ENCODE measurements at places on chromosomes 13 and 19.
A peak's percentile ranks its signal among the peaks of the same experiment; 100 is the strongest.

DNA sequence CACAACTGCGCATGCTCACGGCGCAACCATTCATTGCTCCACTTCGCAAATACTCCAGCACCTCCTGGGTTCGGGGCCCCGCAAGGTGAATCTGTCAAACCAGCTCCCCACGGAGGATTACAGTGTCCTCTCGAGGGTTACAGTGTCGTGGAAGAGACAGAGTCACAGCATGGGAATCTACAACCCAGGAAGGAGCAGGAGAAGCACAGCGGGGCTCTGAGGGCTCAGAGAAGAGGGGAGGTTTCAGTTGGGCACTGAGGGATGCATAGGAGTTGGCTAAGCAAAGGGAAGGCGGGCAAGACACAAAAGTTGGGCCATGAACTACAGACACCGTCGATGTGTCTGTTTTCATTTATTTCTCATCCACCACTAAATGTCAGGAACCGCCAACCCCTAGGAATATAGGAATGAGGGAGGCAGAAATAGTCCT, 1.0 kb upstream of the GTF2F1 start:
- no peak for DNase-seq

GRCh38 chr13:97256343-97256783, 34.2 kb downstream of the MBNL2 start:
- DNase-seq = no peak

GRCh38 chr13:66266761-66267160, 963.4 kb downstream of the PCDH9 start:
- DNase-seq = no peak

- DNase-seq = no peak
Observed at GRCh38 chr19:14015524-14016035, 9.5 kb upstream of the RFX1 start.

DNA sequence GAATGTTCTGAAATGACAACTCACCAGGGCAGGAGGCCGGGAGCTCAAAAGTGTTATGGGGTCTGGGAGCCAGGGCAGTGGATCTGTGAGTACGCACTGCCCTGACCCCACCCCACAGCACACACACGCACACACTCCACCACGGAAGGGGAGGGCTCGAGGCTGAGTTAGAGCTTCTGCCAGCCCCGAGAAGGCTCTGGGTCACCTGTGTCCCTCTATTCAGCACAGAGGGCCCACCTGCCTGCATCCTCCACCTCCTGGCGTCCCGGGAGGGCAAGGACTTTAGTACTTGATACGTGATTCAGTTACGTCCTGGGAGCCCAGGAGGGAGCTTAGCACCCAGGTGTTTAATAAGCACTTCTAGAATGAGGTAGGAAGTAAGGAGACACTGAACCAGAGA, 190.0 kb upstream of the GPR12 start:
- no peak for DNase-seq

- no peak for DNase-seq
Observed at GRCh38 chr19:7295912-7296536, 1.8 kb upstream of the INSR start.

DNA sequence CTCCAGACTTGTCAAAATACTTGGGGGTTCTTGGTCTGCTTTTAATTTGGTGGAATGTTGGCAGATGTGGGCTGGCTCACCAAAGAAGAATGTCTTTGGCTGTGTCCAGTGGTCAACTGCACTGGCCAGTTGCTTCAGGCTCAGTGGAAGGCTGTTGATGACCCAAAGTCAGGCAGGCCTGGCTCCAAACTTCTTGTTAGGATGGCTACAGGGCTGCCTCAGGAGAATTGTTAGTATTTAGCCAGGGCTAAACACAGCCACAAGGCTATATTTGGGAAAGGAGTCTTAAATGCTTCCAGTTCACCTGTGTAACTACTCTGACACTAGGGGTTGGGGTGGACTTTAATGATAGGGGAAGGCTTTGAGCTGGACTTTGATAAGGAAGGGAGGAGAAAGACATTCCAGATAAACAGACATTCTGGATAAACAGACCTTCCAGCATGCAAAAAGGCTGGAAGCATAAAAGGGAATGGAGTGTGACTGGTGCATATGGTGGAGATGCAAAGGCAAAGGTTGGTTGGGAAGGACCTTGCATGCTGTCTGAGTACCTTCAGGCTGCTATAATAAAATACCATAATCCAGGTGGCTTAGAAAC, 116.8 kb downstream of the FOXO1 start:
- DNase-seq = no peak

GRCh38 chr13:81986308-81986707, 1645.4 kb upstream of the SPRY2 start:
- DNase-seq = no peak

GRCh38 chr13:109500146-109500773, 286.1 kb downstream of the IRS2 start:
- no peak for DNase-seq

- peak; percentile 48 for DNase-seq
Observed at GRCh38 chr19:37655301-37655688, at the start of gene ZFP30. ZFP30 (minus strand) TSS chr19:37655465; CDS start chr19:37647822, 7,643 bp downstream.

DNA sequence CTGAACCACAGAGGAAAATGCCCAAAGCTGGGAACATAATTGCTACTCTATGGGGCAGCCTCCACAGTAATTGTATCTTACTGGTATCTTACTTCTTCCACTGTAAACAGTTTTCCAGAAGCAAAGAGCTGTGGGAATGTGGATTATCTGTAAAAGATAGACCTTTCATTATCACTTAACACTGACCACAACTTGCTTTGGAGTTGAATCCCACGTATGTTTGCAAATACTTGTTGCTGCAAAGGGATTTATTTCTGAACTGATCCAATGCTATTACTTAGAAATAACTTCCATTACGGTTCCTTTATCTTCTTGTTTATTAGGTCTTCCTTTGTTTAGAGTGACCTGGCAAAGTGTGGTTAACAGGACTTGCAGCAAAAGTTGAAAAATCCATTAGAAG, 218.1 kb downstream of the KCTD12 start:
- DNase-seq = no peak

DNA sequence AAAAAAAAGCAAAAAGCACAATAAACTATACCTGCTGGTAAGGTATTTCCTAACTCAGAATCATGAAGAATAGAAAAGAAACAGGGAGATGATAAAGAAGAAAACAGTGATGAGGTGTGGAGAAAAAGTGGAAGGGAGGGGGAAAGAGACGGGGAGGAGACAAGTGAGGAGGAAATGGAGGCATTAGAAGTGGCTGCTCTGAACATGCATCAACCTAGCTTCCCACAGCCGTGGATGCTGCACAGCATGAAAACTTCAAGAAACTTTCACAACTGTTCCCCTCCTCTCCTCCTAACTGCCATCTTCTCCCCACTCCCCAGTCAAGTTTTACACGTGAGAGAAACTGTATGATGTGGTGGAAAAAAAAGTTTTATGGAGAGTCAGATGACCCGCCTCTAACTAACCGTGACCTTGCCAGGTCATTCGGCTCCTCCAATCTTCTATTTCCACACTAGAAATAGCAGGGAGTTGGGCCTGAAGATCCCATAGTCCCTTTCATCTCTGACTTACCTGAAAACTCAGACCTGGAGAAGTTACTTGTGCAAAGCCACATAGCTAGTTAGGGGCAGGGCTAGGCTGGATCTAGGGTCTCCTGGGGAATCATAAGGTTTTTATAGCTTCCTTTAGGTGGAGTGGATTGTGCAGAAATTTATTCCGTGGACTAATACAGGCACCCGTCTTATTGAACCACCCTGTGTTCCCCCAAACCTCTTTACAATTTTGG, 461.9 kb downstream of the KLF5 start:
- no peak for DNase-seq

- no peak for DNase-seq
Observed at GRCh38 chr19:47996230-47996727, 1.8 kb downstream of the ELSPBP1 start.

Data from activated CD4-positive, CD25-positive, alpha-beta regulatory T cell treated with anti-CD3 and anti-CD28 coated beads, Interleukin-2, amount 50 U/mL, for 16 hours (primary cell).